ENCODE measurements at places on chromosomes 11 and 22.

- H3K36me3 ChIP-seq = no peaks in the 10 kb centered on the region
- no peak overlapping the region for H3K27ac ChIP-seq
Measured at GRCh38 chr11:106031936-106032335, 9.9 kb upstream of the MSANTD4 start.

- H3K36me3 ChIP-seq = no peaks in the 10 kb centered on the region
- no peaks in the 10 kb centered on the region for H3K4me1 ChIP-seq
- no peaks in the 10 kb centered on the region for H3K27me3 ChIP-seq
- DNase-seq = peak; percentile 36
Measured at GRCh38 chr22:35582861-35583670, 34.1 kb downstream of the MB start.

DNA sequence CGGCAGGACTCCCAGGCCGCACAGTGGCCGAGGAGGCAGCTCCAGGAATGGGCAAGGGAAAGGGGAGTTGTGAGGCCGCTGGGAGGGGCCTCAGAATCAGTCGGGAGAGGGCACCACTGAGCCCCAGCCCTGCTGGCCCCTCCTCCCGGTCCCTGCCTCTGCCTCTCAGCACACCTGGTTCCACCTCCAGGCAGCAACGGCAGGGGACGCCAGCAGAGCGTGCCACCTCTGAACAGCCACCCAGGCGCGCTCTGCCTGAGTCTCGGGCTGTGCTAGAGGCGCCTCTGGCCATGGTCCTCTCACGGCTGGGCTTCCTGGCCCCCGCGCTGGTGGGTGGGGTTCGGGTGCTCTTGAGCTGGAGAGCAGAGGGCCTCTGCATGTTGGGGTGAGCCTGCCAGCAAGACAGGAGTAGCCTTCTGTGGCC is 33.0 kb downstream of the MOB2 start:
- H3K4me1 ChIP-seq = peaks cover 15% of the 10 kb centered on the region
- H3K36me3 ChIP-seq = no peaks in the 10 kb centered on the region
- H3K27me3 ChIP-seq = no peaks in the 10 kb centered on the region
- H3K4me3 ChIP-seq = no peak overlapping the region

- DNase-seq = no peak
- peaks cover 3% of the 10 kb centered on the region for H3K27me3 ChIP-seq
- no peaks in the 10 kb centered on the region for H3K36me3 ChIP-seq
- H3K4me3 ChIP-seq = no peak overlapping the region
- no peak overlapping the region for H3K27ac ChIP-seq
- no peaks in the 10 kb centered on the region for H3K4me1 ChIP-seq
Measured at GRCh38 chr11:61627850-61628661, 47.2 kb upstream of the SYT7 start.

DNA sequence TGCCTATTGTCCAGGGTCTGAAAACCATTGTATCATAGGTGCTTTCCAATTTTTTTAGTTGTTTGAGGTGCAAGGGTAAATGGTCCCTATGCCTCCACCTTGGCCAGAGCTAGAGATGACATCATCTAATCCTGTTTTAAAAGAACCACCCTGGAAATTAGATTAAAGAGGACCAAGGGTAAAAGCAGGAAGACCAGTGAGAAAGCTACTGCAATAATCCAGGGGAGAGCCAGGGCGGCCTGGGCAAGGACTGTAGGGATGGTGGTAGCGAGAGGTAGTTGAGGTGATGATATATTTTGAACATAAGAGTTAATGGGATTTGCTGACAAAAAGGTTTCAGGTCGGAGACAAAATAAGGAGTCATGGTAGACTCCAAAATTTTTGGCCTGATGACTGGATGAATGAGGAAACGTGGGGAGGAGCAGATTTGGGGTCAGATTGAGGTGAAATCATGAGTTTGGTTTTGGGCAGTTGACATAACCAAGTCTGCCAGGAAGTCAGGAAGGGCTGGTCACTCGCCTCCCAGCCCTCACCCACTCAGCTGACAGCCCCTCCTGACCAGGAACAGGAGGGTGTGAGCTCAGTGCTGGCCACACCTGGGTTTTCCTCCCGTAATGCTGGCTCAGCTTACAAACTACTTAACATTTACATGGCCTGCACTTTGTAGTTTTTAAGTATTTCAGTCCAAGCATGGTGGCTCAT is 23.0 kb downstream of the SCN4B start:
- no peaks in the 10 kb centered on the region for H3K4me1 ChIP-seq
- no peaks in the 10 kb centered on the region for H3K36me3 ChIP-seq
- no peaks in the 10 kb centered on the region for H3K27me3 ChIP-seq
- no peak overlapping the region for H3K27ac ChIP-seq
- no peak overlapping the region for H3K4me3 ChIP-seq

DNA sequence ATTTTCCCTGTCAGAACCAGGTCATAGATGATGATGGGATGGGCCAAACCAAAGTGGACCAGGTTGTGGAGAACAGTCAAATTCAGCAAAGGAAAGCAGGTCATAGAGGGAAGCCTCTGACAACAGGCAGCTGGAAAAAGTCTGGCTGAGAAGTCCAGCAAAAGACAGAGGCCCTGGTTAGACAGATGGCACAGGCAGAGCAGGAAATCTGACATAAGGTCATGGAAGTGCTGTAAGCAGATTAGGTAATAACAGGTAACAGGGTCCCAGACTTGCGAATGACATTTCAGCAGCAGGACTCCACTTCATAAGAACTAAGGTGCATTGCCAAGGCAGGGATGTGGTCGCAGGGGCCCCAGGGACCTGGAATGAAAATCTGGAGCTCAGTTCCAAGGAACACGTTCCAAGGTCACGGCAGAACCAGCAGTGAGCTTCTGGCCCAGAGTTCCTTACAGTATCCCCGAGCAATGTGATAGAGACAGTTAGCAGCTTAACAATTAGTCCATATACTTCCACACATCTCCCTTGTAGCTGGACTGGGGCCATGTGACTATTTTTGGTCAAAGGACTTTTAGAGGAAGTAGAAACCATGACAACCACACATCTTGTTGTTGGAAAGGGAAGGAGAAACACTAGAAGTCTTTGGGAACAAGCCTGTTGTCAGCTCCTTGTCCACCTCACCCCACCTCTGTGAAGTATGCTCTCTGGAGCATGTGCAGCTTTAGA is 75.4 kb downstream of the ME3 start:
- H3K27me3 ChIP-seq = no peaks in the 10 kb centered on the region
- DNase-seq = no peak
- H3K4me1 ChIP-seq = peaks cover 4% of the 10 kb centered on the region
- H3K4me3 ChIP-seq = no peak overlapping the region
- H3K27ac ChIP-seq = no peak overlapping the region
- no peaks in the 10 kb centered on the region for H3K36me3 ChIP-seq

GRCh38 chr22:41934284-41935014 is 7.8 kb upstream of the TNFRSF13C start:
- no peak overlapping the region for H3K4me3 ChIP-seq
- peaks cover 12% of the 10 kb centered on the region for H3K4me1 ChIP-seq
- DNase-seq = no peak

GRCh38 chr22:50323900-50324299 is 2.9 kb downstream of the DENND6B start:
- H3K27me3 ChIP-seq = no peaks in the 10 kb centered on the region
- H3K27ac ChIP-seq = no peak overlapping the region
- no peaks in the 10 kb centered on the region for H3K36me3 ChIP-seq
- no peak for DNase-seq
- H3K4me3 ChIP-seq = no peak overlapping the region

GRCh38 chr11:60912223-60912850 is 1.6 kb upstream of the TMEM109 start:
- DNase-seq = peak; percentile 36
- H3K4me3 ChIP-seq = peak overlapping the region; percentile 17
- peaks cover 65% of the 10 kb centered on the region for H3K4me1 ChIP-seq
- H3K36me3 ChIP-seq = no peaks in the 10 kb centered on the region
- peak overlapping the region; percentile 97 for H3K27ac ChIP-seq
- no peaks in the 10 kb centered on the region for H3K27me3 ChIP-seq

DNA sequence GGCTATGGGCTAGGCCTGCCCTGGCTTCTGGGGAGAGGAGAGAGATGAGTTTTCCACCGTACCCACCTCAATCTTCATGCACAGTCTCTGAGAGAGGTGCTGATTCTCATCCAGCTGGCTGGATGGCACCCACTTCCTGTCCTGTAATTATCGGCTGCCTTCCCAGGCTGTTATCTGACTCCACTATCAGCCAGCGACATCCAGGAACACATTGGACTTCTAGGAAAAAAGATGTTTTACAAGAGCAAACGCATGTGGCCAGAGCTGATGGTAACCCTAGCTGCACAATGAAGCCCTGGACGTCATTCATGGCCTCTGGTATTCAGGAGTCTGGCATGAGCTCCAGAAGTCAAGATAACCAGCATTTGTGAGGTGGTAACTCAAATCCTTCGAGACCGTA is 137.4 kb downstream of the EHF start:
- no peak for DNase-seq
- peaks cover 3% of the 10 kb centered on the region for H3K27me3 ChIP-seq
- no peak overlapping the region for H3K27ac ChIP-seq
- no peaks in the 10 kb centered on the region for H3K4me1 ChIP-seq
- no peaks in the 10 kb centered on the region for H3K36me3 ChIP-seq
- no peak overlapping the region for H3K4me3 ChIP-seq

- H3K36me3 ChIP-seq = no peaks in the 10 kb centered on the region
- no peak overlapping the region for H3K27ac ChIP-seq
- H3K4me1 ChIP-seq = no peaks in the 10 kb centered on the region
- H3K4me3 ChIP-seq = no peak overlapping the region
- no peak for DNase-seq
- peaks cover 12% of the 10 kb centered on the region for H3K27me3 ChIP-seq
Measured at GRCh38 chr22:27022274-27022895, 365.0 kb downstream of the MIAT start.

GRCh38 chr11:10108915-10109680 is 184.9 kb downstream of the SBF2 start:
- no peak overlapping the region for H3K4me3 ChIP-seq
- H3K36me3 ChIP-seq = no peaks in the 10 kb centered on the region
- no peak for DNase-seq
- no peaks in the 10 kb centered on the region for H3K27me3 ChIP-seq
- no peaks in the 10 kb centered on the region for H3K4me1 ChIP-seq

DNA sequence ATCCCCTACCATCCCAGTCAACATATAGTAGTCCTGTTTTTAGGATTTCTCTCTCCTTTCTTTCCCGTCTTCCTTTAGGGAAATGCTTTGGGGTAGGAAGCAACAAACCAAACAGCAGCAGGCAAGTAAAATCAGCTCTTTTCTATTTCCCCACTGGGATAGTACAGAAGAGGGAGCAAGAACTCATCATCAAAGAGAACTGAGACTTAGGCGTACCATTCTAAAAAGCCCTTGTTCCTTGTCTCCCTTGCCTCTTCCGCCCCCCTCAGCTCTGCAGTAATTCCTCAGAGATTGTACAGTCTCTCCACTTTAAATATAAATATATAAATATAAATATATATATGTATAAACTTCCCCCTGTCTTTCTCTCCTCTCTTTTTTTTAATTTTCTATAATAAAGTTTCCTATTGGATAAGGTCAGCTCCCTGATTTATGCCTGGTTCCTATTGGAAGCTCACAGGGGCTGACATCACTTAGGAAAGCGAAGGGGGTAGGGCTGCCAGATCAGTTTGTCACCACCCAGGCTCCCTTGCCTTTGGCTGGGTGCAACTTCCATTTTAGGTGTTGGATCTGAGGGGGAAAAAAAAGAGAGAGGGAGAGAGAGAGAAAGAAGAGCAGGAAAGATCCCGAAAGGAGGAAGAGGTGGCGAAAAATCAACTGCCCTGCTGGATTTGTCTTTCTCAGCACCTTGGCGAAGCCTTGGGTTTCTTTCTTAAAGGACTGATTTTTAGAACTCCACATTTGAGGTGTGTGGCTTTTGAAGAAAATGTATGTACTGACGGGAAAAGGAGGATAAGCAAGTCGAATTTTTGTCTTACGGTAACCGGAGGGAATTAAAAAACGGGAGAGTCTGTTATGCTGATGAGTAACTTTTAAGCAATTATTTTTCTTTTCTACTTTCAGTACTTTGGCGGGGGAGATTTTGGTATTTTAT is at the start of gene CTNND1:
CTNND1 (plus strand) TSS at position 502 of the 934 bp plus-strand sequence. CDS start 29,677 bp downstream, outside the sequence.
- DNase-seq = no peak
- H3K27ac ChIP-seq = no peak within 1 kb of the TSS
- no peaks in the 10 kb centered on the region for H3K4me1 ChIP-seq
- H3K36me3 ChIP-seq = no peaks in the 10 kb centered on the region
- no peaks in the 10 kb centered on the region for H3K27me3 ChIP-seq

- H3K27me3 ChIP-seq = peaks cover under 1% of the 10 kb centered on the region
- H3K36me3 ChIP-seq = no peaks in the 10 kb centered on the region
- no peak overlapping the region for H3K27ac ChIP-seq
- H3K4me3 ChIP-seq = no peak overlapping the region
- DNase-seq = no peak
Measured at GRCh38 chr11:64594159-64594939, 3.3 kb downstream of the SLC22A12 start.

- H3K36me3 ChIP-seq = no peaks in the 10 kb centered on the region
- H3K27me3 ChIP-seq = no peaks in the 10 kb centered on the region
- no peak overlapping the region for H3K4me3 ChIP-seq
- H3K27ac ChIP-seq = no peak overlapping the region
- H3K4me1 ChIP-seq = peaks cover 7% of the 10 kb centered on the region
Measured at GRCh38 chr11:12319461-12319951, 57.9 kb upstream of the PARVA start.

GRCh38 chr22:39481054-39481453 is 21.0 kb upstream of the MIEF1 start:
- H3K36me3 ChIP-seq = no peaks in the 10 kb centered on the region
- H3K4me1 ChIP-seq = no peaks in the 10 kb centered on the region
- H3K27ac ChIP-seq = no peak overlapping the region
- H3K27me3 ChIP-seq = no peaks in the 10 kb centered on the region

GRCh38 chr11:384511-384910 is 9.5 kb upstream of the PKP3 start:
- H3K27me3 ChIP-seq = no peaks in the 10 kb centered on the region
- no peak overlapping the region for H3K27ac ChIP-seq
- no peak for DNase-seq
- peaks cover 13% of the 10 kb centered on the region for H3K4me1 ChIP-seq
- no peak overlapping the region for H3K4me3 ChIP-seq

DNA sequence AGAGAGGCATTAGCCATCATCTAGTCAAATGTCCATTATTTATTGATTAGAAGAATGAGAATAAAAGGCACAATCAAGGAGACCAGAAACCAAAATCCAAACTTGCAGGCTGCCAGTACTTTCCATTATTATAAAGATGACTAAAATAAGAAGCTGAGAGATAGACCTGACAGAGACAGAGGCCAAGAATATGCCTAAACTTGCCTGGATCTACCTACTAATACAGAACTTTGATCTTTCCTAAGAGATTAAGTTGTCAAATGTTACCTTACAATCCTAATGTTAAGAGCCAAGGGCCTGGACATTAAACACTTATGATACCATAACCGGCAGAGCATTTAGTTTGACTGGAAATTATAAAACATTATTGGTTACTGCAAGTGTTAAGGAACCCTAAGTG is 6.2 kb downstream of the LGR4 start:
- no peak for DNase-seq
- H3K36me3 ChIP-seq = no peaks in the 10 kb centered on the region
- peaks cover 7% of the 10 kb centered on the region for H3K4me1 ChIP-seq
- peaks cover 15% of the 10 kb centered on the region for H3K27me3 ChIP-seq
- no peak overlapping the region for H3K4me3 ChIP-seq

DNA sequence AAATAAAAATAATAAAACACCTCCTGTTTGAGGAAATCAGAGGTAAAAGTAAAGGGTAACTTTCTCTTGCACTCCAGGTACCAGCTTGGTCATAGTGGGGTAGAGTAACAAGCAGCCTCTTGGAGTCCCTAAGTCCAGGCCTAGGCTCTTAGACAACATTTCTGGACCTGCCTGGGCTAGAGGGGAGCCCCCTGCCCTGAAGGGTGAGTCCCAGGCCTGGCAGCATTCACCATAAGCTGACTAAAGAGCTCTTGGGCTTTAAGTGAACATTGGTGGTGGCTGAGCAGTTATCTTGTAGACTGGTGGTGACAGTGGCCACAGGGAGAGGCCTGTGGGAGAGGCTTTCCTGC is 18.6 kb upstream of the OR56A3 start:
- no peaks in the 10 kb centered on the region for H3K27me3 ChIP-seq
- H3K4me1 ChIP-seq = no peaks in the 10 kb centered on the region
- H3K4me3 ChIP-seq = no peak overlapping the region

Measured in CD4-positive, alpha-beta T cell (primary cell).